ENCODE measurements at places on chromosomes 7 and 10.

DNA sequence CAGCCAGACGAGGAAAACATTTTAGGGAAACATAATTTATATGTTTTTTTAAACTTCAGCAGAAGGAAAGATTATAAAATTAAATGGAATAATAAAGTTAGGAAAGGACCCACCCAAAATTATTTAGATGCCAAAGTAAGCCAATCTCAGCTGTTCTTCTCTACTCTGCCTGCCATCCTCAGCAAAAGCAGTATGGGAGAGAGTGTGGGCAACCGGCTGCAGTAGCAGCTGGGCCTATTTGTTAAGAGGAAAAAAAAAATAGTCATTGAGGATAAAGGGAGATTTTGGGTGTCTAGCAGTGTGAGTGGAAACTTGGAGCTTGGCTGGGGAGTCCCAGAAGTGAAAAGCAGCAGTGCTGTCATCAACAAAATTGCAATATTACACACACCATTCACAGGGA lies 15.4 kb downstream of the SEMA3E start:
- DNase-seq: no peak

DNA sequence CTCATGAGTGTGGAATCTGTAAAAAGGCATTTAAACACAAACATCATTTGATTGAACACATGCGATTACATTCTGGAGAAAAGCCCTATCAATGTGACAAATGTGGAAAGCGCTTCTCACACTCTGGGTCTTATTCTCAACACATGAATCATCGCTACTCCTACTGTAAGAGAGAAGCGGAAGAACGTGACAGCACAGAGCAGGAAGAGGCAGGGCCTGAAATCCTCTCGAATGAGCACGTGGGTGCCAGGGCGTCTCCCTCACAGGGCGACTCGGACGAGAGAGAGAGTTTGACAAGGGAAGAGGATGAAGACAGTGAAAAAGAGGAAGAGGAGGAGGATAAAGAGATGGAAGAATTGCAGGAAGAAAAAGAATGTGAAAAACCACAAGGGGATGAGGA lies 207.7 kb downstream of the ZEB1 start:
- no peak for DNase-seq

DNA sequence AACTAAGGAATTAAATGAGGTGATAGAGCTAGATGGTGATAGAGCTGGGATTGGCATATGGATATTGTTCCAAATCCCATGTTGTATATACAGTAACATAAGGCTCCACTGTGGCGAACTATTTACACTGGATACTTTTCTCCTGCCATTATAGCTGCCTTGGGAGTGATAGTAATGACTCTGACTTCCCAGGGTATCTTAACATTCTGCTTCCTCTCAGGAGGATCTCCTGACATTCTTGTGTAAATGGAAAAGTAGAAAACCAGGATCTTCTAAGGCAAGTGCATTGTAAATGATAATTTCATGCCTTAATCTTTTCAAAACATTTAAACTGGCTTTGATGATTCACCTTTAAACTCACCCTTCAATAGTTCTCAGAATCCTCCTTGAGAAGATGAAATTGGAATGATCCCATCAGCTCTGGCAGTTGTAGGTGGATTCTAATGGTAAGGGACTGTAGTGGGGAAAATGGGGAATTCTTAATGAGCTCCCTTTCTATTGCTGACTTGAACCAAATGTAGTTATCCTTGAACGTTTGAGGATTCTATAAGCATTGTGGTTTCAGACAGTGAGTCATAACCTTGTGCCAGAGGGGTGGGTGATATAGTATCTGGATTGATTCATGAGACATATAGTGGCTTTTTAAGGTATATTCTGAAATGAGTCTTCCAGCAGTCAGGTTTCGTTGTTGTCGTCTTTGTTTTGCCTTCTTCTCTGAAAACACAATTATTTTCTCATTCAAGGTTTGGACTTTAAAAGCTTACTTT lies 450.0 kb downstream of the SUGCT start:
- DNase-seq: no peak

- DNase-seq: no peak
Measured at GRCh38 chr7:51366172-51366728, 49.6 kb upstream of the COBL start.

- DNase-seq: no peak
Measured at GRCh38 chr10:95542761-95543160, 18.4 kb downstream of the SORBS1 start.

- no peak for DNase-seq
Measured at GRCh38 chr7:152894295-152895170, 135.0 kb downstream of the ACTR3B start.

GRCh38 chr10:119806334-119807130 lies 66.1 kb downstream of the MCMBP start:
- no peak for DNase-seq

GRCh38 chr10:79148452-79149344 lies 79.9 kb downstream of the ZMIZ1 start:
- DNase-seq: no peak

- peak; percentile 52 for DNase-seq
Measured at GRCh38 chr10:21329995-21330627, 195.4 kb downstream of the SKIDA1 start.

- no peak for DNase-seq
Measured at GRCh38 chr7:116897661-116898060, 35.3 kb downstream of the CAPZA2 start.

Data from skin of body (tissue), 3 donors.